ENCODE measurements at places on chromosomes 3 and 15. TPM values are rescaled to one million over a fixed set of nuclear protein-coding genes. Genes with fewer than 3 reads are reported as not detected.

The KBTBD13 gene
- not detected for total RNA-seq

The GP9 gene
- not detected for total RNA-seq

The OSBPL10 gene
- total RNA-seq, result 19.6 TPM

The EPHA3 gene
- not detected for total RNA-seq

The LTF gene
- total RNA-seq, result not detected

The CAV3 gene
- 0.07 TPM for total RNA-seq

The FETUB gene
- total RNA-seq, result 0.12 TPM

The TMEM266 gene
- 0.25 TPM for total RNA-seq
